CD8-positive, alpha-beta T cell (primary cell): ENCODE measurements at places on chromosomes 16 and 17.
A peak's percentile ranks its signal among the peaks of the same experiment; 100 is the strongest.

DNA sequence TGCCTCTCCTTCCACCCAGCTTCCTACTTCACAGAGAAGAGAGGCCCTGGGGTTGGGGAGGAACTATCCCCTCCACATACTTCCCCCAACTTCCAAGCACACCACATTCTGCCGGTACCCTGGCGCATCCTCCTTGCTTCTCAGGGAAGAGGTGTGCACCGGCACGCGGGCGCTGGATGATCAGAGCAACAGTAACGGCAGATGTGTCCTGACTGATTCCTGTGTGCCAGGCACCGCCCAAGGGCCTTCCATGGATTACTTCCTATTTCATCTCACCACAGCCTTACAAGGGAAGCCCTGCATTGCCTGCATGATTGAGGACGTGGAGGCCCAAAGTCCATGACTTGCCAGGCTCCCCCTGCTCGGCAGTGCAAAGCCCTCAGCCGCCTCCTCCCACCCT lies 21.1 kb upstream of the MLKL start:
- no peak for DNase-seq

GRCh38 chr17:38556239-38556638 lies 49.5 kb downstream of the SRCIN1 start:
- no peak for DNase-seq

DNA sequence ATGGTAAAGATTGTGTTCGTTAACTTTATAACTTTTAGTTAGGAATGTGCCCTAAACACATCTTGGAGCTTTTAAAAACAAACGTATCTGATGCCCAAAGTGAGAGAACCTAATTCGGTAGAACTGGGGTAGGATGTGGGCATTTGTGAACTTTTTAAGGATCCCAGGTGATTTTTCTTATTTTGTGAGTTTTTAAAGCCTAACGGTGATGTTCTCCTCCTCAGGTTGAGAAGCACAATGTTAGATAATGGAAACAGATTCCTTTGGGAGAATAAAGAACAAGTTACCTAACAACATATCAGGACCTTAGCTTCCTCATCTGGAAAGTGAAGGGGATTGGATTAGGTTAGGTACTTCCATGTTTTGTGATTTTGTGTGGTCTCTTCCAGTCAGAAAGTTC lies 687 bp downstream of the SAP30BP start:
- DNase-seq = no peak

GRCh38 chr17:4565209-4566141 lies 5.1 kb upstream of the GGT6 start:
- peak; percentile 51 for DNase-seq

DNA sequence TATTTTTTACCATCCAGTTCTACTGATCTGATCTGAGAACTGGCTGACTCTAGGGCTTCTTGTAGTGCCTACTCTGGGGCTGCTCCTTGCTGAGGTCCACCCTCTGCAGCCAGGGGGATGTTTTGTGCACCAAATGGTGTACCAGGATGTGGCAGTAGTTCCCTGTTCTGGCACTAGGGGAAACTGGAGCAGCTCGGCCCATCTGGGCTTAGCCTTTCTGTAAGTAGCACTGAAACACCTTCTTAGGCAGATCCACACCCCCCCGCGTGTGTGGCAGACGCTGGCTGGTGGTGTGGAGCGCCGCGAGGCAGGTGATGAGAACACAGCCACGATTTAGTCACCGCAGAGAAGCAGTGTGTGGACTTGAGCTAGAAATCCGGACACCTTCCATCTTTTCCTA lies 17.0 kb downstream of the DUSP14 start:
- DNase-seq = peak; percentile 10

- DNase-seq = no peak
Observed at GRCh38 chr17:8859027-8859803, 8.3 kb downstream of the PIK3R6 start.

GRCh38 chr16:55144651-55145050 lies 179.4 kb upstream of the IRX6 start:
- no peak for DNase-seq
